ENCODE measurements at places on chromosomes 6 and 20.

- DNase-seq: no peak
These were observed 473.6 kb upstream of the AGPAT4 start for GRCh38 chr6:161747506-161747905.

DNA sequence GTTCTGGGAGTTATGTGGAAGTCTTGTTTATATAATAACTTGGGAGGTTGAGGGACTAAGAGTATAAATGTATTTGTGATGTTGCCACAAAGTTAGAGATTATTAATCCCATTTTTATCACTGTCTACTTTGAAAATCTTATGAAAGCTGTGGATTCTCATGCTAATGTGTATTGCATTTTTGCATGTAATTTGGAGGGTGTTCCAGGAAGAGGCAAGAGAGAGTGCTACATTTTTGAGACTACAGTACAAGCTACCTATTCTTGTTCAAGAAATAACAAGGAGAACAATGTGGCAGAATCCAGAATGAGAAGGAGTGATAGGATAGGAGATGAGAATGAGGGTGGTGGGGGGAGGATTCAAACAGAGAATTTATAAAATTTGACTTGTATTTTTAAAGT is 34.9 kb downstream of the VTA1 start:
- no peak for DNase-seq

- DNase-seq: no peak
These were observed 23.9 kb upstream of the TOP1 start for GRCh38 chr20:41004531-41005360.

- DNase-seq: no peak
These were observed 18.9 kb upstream of the SLC22A2 start for GRCh38 chr6:160277546-160277945.

- no peak for DNase-seq
These were observed 12.0 kb downstream of the ADRM1 start for GRCh38 chr20:62314711-62315302.

GRCh38 chr6:57312004-57312345 is 5.5 kb upstream of the PRIM2 start:
- DNase-seq: no peak

- DNase-seq: peak; percentile 58
These were observed 50.2 kb upstream of the HINT3 start for GRCh38 chr6:125906158-125906998.

GRCh38 chr6:3816251-3816650 is 32.9 kb upstream of the FAM50B start:
- no peak for DNase-seq

DNA sequence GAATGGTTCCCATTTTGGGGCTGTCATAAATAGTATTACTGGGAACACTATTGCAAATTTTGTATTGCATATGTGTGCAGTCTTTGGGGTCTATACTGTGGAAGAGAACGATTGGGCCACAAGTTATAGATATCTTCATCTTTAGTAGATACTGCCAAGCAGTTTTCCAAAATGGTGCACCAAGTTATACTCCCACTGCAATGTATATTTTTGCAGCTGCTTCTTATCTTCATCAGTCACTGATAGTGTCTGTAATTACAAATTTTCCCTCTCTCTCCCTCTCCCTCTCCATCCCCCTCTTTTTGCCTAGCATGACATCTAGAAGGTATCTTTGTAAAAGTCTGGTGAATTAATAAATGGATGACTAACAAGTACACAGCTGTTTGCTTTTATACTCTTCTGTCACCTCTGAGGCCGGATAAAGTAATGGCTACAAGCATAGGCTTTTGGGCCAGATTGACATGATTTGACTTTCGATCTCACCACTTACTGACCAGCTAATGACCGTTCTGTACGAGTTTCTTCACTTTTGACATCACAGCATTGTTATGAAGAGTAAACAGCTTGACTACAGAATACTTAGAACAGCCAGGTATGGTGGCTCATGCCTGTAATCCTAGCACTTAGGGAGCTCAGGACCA is 113.3 kb upstream of the SLC2A12 start:
- DNase-seq: no peak

DNA sequence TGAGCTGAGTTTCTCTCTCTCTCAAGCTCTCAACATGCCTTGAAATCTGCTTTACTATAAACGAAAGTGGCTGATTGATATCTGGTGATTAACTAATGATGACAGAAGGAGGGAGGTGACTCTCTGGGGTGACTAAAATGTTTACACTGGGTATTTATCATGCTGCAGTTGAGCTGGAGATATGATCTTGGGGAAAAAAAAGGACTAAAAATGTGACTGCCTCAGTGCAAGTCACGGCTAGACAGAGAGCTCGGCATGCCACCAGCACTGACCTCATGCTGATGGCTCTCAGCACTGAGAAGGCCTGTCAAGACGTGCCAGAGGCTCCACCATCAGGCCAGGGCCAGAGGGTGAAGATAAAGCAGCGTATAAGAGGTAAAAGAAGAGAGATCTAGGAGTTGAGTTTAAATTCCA is 103.1 kb upstream of the SPACA1 start:
- DNase-seq: peak; percentile 8

DNA sequence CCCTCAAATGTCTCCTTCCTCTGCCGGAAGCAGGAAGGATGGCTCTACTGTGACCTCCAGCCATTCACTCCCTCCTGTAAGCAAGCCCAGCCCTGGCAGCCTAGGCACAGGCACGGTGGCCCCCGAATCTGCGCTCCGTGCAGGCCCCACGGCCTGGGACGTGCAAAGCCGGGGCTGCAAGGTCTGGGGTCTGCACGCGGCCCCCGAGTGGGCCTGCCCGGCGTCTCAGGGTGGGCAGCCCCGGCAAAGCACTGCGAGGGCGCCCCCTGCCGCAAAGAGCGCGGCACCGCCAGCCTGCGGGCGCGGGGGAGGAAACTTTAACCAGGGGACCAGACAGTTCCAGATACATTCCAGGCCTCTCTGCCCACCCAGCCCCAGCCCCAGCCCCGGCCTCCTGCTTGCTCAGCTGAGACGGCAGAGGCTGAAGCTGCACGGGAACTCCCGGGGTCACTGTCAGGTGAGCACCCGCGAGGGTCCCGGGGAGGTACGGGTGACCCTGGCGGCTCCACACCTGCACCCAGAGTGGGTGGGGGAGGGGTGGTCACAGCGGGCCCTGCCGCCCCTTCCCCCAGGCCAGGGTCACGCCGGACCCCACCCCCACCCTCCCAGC is 98.8 kb downstream of the ASXL1 start:
- peak; percentile 81 for DNase-seq

GRCh38 chr6:138882369-138883017 is 86.6 kb downstream of the ECT2L start:
- DNase-seq: no peak

DNA sequence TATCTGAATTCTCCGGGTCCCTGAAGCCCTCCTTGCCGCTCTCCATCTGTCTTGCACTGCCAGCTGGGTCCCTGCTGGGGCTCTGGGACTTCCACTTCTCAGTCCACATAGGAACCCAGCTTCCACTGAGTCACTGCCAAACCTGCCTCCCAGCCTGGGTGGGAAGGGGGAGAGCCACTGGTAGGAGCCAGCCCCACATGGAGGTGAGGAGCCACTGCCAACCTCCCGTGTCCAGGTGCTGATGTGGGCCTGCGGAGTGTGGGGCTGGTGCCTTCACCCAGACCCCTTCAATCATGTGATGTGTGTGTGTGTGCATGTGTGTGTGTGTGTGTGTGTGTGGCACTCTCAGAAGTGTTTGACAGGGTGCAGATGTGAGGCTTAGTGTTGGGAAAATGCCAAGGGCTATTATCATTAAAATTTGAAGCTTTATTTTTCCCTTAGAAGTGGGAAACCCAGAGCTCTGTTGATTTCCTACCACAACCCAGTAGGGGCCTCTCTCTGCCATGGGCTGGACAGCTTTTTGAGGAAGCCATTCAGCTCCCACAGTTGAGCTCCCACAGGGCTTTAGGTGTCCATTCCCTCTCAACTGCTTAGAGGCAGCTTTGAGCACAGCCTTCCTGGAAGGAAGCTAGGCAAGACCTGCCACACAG is 9.3 kb upstream of the SGK2 start:
- DNase-seq: no peak

- DNase-seq: no peak
These were observed 87.9 kb upstream of the RBM24 start for GRCh38 chr6:17193106-17193775.

DNA sequence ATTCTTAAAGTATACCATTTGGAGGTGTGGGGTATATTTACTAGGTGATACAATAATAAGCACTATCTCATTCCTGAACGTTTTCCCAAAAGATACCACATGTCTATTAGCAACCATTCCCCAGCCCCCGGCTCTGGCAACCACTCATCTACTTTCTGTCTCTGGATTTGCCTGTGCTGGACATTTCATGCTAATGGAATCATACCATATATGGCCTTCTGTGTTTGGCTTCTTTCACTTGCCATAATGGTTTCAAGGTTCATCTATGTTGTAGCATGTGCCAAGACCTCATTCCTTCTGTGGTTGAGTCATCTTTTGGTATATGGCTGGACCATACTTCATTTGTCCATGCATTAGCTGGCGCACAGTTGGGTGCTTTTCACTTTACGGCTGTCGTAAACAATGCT is 39.7 kb downstream of the BCAS4 start:
- DNase-seq: peak; percentile 80

DNA sequence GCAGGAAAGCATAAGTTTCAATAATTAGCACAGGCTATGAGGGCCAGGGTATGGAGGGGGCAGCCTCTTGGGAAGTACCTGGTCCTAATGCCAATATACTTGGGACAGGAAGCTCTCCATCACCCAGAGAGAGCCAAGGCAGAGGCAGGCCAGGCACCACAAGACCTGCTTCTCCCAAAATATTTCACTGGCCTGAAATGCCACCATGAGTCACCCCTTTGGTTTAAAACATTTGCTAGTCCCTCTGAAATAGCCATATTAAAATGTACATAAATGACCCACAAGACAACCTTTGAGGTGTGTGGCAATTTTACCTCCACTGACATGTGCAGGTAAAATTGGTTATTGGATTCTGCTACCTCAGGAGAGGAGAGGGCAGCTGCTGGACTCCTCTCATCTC is 23.4 kb upstream of the SCUBE3 start:
- no peak for DNase-seq

DNA sequence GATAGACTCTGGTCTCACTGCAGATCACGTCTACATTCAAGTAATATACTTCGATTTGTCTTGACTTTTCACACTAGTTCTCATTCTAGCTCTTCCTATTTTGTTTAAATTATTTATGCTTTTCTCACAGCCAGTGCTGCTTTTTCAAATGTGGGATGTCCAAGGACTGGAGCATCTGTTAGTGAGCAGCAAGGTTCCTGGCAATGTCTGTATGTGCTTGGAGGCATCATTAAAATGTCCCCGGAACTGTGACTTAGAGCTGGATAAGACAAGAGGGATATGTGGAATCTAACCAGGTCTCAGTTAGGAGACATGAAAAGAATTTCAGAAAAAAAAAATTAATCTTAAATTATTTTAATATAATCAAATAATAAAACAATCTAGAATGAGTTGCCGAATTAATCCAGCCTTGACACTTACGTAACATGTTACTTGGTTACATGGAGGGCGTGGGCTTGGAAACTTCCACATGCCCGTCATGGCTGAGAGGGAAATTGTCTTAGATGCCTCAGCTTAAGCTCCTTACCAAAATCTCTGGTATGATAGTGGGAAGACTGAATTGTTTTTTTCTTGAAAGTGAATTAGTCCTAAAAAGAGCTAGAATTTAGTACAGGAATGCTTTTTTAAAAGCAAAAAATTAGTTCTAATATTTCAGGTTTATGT is 21.4 kb upstream of the CARMIL1 start:
- no peak for DNase-seq

GRCh38 chr6:169293196-169293595 is 39.5 kb upstream of the THBS2 start:
- DNase-seq: peak; percentile 16

- DNase-seq: no peak
These were observed 7.2 kb downstream of the CCR6 start for GRCh38 chr6:167130008-167130677.

DNA sequence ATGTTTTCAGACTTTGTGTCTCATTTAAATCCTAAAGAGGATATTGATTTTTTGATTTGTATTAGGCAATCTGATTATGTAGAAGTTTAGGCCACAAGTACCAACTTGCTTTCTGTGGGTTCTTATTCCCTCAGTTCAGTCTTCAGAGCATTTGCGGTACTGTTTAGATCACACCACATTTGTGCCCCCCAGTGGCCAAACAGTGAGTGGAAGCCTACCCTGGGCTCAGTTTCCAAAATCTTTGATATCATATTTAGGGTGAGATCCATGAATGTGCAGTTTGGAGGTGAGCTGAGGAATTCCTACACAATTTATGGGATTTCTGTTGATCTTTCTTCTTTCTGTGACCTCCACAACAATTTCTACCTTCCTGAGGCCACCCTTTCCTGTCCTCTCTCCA is 92.3 kb upstream of the FUT9 start:
- no peak for DNase-seq

DNA sequence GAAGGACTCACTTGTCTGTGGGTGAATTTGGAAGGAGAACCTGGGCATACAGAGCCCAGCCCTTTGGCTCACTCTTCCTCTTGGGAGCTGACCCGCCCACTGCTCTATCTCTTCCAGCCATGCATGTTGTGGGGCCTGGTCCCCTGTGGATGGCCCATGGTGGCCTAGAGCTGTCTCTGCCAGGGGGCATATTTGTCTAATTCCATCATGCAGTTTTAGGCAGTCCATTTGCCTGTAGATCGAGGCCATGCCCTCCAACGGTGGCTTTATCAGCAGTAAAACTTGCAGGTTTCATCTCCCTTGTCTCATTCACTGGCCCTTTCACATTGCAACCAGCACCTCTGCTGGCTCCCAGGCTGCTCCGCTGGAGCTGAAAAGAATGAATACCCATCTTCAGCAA is 12.9 kb upstream of the EZR start:
- DNase-seq: no peak

DNA sequence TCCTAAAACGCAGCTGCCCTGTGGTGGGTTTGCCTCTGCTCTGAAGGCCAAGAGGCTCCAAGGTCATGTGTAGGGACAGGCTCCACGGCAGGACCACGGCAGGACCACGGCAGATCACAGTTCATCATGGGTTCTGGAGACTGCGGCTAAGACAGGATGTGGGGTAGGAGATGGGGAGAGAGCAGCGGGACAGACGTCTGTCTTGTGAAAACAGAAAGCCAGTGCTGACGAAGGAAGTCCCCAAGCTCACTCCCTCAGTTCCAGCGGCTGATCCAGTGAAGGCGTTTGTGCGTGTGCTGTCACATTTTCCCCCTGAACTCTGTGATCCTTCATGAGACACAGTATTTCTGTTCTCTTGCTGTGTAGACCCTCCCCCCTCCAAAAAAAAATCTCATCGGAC is 67.9 kb upstream of the PTGIS start:
- DNase-seq: no peak

DNA sequence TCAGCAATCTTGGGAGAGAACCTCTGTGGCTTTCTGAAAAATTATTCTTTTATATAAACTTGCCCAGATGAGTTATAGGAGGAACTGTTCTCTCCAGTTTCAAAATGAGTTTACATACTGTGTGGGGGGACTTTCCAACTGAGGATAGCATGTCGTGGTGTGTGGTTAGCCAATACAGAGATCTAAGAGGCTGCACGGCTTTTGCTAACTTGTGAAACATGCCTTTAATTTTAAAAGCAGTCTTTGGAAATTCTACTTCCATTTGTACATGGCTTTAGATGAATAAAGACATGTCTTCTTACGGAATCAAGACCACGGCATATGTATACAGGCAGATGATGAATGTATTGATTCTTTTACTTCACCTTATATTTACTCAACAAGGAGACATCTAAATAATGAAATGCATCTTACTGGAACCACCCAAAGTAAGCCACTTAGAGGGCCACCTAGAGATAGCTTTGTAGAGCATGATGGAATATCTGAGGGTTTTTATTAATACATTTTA is 39.8 kb downstream of the HIVEP1 start:
- DNase-seq: peak; percentile 18
